ENCODE measurements at places on chromosomes 2 and 18.

DNA sequence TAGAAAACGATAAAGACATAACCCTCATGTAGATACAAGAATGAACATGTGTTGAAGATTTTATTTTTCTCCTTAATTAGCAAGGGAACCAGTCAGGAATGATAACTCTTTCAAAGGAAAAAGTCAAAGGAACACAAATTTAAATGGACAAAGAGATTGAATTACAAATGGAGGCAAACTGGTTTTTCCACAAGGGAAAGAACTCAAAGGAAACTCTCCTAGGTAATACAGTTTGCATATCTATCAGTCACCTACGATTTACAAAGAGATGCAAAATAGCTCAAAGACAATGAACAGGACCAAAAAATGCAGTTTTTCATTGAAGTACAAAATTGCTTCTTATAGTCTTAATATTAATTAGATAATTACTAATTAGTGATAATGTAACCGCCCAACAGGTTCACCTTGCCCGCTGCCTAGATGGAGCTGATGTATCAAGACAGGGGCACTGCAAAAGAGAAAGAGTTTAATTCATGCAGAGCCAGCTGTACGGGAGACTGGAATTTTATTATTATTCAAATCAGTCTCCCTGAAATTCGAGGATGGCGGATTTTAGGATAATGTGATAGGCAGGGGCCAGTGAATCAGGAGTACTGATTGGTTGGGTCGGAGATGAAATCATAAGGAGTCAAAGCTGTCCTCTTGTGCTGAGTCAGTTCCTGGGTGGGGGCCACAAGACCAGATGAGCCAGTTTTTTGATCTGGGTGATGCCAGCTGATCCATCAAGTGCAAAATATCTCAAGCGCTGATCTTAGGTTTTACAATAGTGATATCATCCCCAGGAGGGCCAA lies 151.0 kb downstream of the TMEM17 start:
- DNase-seq, result no peak

DNA sequence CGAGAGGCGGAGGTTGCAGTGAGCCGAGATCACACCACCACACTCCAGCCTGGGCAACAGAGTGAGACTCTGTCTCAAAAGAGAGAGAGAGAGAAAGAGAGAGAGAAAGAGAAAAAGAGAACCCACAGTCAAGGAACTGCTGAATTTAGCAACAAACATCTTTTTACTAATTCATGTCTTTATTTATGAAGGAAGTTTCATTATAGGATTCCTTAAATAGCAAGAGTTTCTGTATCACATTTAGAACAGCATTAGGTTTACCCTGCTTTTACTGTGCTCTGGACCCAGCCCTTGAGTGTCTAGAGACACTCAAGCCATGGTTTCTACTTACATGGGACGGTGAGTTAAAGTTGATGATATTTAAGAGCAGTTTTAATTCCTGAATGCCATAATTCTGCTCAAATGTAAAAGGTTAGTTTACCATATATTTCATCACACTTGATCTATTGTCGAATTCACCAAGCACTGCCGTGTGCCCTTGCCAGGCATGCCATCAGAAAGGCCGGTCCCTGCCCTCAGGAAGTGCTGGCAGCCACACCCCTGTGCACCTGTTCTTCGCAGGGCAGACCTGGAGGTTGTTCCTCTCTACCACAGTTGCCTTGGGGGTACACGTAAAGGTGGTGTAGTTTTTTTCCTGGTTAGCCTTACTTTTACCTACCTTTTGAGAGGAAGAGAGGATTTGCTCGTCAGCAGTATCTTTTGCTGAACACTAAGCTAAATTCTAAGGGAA lies 153.3 kb downstream of the LDLRAD4 start:
- no peak for DNase-seq

- DNase-seq, result no peak
These were observed 845.9 kb upstream of the ID2 start for GRCh38 chr2:7835693-7836680.

DNA sequence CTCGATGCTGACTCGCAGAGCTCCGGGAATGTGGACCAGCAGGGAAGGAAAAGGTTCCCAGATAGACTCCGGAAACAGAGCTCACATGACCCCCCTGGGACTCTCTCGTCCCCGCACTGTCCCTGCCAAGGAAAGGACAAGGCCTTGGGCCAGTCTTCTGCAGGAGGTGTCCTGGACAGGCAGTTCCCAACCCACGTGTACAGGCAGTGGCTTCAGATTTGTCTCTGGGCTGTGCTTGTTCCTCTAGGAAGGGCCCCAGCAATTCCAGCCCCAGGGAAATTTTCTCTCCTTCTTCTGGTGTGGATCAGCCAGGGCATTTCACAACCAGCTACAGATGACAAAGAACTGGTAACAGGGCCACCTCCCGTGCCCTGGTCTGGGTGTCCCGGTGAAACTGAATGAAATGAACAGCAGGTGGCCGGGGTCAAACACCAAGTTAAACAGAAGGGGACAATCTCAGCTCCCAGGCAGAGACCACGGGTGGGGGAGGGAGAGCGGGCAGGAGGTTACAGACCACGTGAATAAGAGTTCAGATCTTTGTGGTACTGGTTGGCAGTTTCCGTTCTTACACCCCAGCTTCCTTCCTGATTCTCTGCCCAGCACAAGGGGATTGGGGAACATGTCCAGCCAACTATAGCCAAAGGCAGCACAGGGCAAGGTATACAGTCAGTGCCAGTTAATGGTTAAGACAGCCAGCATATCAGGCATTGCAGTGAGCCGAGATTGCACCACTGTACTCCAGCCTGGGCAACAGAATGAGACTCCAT lies 52.2 kb upstream of the CAB39 start:
- no peak for DNase-seq

DNA sequence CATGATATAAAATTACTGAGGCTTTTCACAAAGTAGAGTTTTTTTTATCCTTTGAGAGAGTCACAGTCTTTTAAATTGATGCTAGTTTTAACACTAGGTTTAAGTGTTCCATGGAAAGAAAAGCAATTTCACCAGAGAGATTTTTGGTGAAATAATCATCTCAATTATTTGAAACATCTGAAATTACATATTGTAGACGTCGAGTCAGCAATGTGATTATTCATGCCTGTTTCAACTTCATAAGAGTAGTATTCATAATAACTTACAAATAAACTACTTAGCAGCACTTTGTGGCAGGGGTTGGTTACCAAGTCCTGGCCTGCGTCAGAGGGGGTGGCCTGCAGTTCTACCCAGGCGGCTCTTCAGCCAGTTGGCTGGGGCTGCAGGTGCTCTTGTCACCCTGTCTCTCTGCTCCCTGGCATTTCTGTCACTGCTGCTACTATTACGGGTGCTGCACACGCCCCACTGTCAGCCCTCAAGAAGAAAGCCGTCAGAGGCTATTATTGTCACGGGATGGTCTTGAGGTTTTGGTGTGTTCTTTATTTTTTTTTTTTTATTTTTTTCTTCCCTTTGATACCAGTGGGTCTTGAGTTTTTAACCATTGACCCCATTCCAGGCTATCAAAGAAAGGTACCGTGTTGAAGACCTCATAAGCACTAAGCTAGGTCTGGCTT lies 50.4 kb downstream of the MALT1 start:
- DNase-seq, result no peak

- no peak for DNase-seq
These were observed 393.9 kb upstream of the TCF4 start for GRCh38 chr18:55981712-55982475.

- no peak for DNase-seq
These were observed 676.7 kb upstream of the POU3F3 start for GRCh38 chr2:104177179-104177578.

DNA sequence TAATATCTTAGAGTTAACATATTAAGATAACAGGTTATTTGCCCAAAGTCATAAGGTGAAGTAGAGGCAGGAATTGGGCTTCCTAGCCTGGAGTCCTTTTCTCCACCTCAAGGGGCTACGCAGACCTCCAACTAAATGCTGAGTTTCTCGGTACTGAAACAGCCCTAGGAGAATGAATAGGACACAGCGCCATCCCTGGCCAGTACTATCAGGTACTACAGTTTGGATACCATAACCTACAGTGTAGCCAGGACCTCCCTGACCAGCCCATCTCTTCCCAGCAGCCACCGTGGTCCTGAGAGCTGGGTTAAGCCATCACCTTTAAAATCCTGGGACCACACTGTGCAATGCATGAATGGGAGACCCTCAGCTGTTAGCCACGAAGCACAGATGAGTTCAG lies 15.7 kb downstream of the CASP8 start:
- DNase-seq, result no peak

GRCh38 chr2:230010501-230010900 lies 58.2 kb downstream of the SLC16A14 start:
- DNase-seq, result no peak

DNA sequence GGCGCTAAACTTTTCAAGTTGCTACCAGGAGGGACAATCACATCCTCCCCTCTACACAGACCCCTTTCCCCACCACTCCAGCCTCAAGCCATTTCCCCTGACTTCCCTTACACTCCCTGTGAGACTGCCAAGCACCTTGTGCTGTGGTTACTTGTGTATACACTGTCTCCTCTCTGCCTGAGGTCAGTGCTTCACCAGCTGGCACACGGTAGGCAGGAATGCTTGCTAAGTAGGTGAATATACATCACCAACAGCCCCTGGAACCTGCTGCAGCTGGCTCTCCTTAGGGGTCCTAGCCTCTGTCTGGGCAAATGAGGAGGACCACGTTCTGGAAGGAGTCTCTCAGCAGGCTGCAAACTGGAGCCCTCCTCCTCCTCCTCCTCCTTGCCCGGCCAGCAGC lies 38.3 kb upstream of the ACAA2 start:
- DNase-seq, result no peak

DNA sequence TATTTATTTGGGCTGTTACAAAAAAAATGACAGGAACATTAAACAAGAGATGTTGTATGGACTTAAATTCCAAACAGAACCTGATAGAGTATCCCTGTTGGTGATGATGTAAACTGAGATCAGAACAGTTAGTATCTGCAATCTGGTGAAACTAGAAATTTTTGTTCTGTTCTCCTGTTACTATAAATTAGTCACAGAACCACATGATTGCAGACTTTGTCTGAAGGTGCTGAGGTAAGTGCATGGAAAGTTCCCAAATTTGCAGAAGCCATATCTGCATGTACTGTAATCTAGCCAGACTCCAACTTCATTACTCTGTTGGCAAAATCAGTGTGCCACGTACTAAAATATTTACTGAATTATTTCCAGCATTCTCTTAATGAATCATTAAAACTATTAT lies 516.3 kb upstream of the FSIP2 start:
- no peak for DNase-seq

DNA sequence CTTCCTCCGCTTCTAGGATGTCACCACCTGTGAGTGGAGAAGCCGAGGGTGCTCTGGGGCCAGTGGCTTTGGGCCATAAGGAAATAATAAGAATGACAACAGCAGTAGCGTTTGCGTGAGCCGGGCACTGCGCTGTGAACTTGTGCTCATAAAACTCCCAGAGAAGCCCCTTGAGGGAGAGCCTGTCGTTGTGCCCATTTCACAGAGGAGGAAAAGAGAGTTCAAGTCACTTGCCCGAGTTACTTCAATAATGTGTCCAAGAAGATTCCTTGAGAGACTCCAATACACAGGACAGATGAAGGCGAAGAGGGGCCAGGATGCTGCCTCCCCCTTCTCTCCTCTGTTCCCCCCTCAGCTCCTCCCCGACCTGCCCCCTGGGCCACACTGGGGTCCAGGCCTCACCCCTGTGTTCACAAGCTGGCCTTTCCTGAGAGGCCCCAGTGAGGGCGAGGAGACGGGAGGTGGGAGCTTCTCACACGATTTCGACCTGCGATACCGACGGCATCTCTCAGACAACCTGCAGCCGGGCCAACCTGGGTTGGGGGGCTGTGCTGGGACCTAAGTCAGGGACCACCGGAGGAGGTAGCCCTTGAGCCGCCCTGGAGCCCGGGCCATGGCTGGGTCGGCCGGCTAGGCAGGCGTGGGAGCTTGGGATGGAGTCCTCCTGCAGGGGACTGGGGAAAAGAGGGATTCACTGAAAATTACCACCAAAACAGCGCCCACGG lies 53.5 kb upstream of the UBE2F start:
- no peak for DNase-seq

GRCh38 chr18:26104035-26104434 lies 13.6 kb upstream of the SS18 start:
- DNase-seq, result no peak

DNA sequence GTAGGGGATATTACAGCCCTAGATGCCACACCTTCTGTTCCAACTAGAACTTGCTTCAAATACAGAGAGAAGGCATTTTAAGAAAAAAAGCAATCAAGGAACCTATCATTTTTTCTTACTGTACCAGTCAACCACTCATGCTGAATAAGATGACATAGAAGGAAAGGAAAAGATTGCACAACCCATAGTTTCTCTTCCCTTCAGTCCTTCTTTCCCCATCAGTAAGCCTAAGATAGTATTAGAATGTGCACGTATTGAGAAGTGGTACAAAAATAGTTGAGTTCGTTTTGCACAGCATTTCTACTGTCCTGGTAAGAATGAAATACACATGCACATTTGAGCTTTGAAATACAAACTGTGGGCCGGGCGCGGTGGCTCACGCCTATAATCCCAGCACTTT lies 27.0 kb upstream of the HK2 start:
- DNase-seq, result no peak

DNA sequence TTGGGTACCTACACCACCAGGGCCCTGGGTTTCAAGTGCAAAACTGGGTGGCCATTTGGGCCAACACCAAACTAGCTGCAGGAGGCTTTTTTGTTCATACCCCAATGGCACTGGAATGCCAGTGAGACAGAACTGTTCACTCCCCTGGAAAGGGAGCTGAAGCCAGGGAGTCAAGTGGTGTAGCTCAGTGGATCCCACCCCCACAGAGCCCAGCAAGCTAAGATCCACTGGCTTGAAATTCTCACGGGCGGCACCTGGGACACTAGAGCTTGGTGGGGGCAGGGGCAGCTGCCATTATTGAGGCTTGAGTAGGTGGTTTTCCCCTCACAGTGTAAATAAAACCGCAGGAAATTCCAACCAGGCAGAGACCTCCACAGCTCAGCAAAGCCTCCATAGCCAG lies 46.0 kb upstream of the FAM110C start:
- no peak for DNase-seq

GRCh38 chr18:25990473-25990872 lies 99.9 kb downstream of the SS18 start:
- DNase-seq, result no peak

GRCh38 chr2:70044290-70045040 lies 42.8 kb upstream of the PCBP1 start:
- DNase-seq, result no peak

DNA sequence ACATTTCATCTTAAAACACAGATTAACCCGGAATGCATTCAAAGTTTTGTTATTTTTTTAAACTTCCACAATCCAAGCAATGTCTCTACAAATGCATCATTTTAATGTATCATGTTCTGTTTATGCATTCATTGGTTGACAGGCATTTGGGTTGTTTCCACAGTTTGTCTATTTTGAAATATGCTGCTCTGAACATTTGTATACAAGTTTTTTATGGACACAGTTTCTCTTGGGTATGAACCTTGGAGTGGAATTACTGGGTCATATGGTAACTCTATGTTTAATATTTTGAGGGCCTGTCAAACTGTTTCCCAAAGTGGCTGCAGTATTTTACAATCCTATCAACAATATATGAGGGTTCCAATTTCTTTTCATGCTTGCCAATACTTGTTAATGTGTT lies 57.3 kb downstream of the GULP1 start:
- DNase-seq, result no peak

DNA sequence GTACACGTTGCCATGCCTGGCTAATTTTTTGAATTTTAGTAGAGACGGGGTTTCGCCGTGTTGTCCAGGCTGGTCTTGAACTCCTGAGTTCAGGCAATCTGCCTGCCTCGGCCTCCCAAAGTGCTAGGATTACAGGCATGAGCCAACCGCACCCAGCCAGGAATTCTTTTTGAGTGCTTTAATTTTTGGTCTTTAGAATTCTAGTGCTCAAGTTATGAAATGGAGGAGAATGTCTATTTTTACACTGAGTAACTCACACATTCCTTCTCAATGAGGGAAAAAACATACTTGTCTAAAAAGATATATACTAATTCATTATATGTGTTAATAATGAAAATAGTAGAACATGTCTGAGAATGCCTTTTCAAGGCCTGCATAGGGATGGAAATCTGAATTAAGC lies 8.5 kb downstream of the ZNF396 start:
- DNase-seq, result no peak

Measured in activated CD8-positive, alpha-beta memory T cell treated with anti-CD3 and anti-CD28 coated beads for 1 hour (primary cell).